Mononuclear cell (primary cell): ENCODE measurements at places on chromosomes 3 and 15. TPM values are rescaled to one million over a fixed set of nuclear protein-coding genes. Genes with fewer than 3 reads are reported as not detected.

Gene AP3B2
- total RNA-seq, result 0.10 TPM

Gene ITIH1
- 0.52 TPM for total RNA-seq

Gene LRRC31
- total RNA-seq, result not detected

Gene PYGO1
- total RNA-seq, result under 0.01 TPM

Gene TMEM158
- 1.9 TPM for total RNA-seq

Gene FAM107A
- not detected for total RNA-seq

Gene ESYT3
- 0.21 TPM for total RNA-seq

Gene RASL12
- not detected for total RNA-seq

Gene LRRC2
- 0.10 TPM for total RNA-seq

Gene PPM1L
- total RNA-seq, result 14.5 TPM

Gene SUCNR1
- total RNA-seq, result 0.94 TPM

Gene TYRO3
- 0.21 TPM for total RNA-seq

Gene SPATA12
- total RNA-seq, result not detected

Gene ROPN1B
- 0.10 TPM for total RNA-seq

Gene SERINC4
- not detected for total RNA-seq

Gene CYP1A1
- total RNA-seq, result not detected

Gene HYKK
- total RNA-seq, result 0.94 TPM

Gene ABI3BP
- total RNA-seq, result 0.10 TPM

Gene FBXW12
- not detected for total RNA-seq

Gene EPHA3
- not detected for total RNA-seq

Gene REC114
- total RNA-seq, result not detected

Gene ISG20
- 37.8 TPM for total RNA-seq

Gene LHFPL4
- total RNA-seq, result not detected

Gene IDH2
- total RNA-seq, result 44.6 TPM

Gene KLHL6
- 24.9 TPM for total RNA-seq

Gene RTP3
- 0.10 TPM for total RNA-seq

Gene FANCD2
- 15.7 TPM for total RNA-seq

Gene CCR9
- 0.94 TPM for total RNA-seq

Gene TWF2
- total RNA-seq, result 70.5 TPM

Gene UROC1
- not detected for total RNA-seq

Gene GREM1
- 0.10 TPM for total RNA-seq

Gene FOXL2NB
- under 0.01 TPM for total RNA-seq

Gene ACTRT3
- total RNA-seq, result not detected

Gene GP5
- 3.8 TPM for total RNA-seq

Gene DNASE1L3
- 1.6 TPM for total RNA-seq

Gene ATP10A
- total RNA-seq, result 15.8 TPM

Gene P3H2
- total RNA-seq, result 0.84 TPM

Gene CLEC3B
- total RNA-seq, result 0.21 TPM

Gene BSN
- total RNA-seq, result under 0.01 TPM
